ENCODE measurements at places on chromosomes 4 and X. TPM values are rescaled to one million over a fixed set of nuclear protein-coding genes. Genes with fewer than 3 reads are reported as not detected.
A peak's percentile ranks its signal among the peaks of the same experiment; 100 is the strongest.

- H3K4me3 ChIP-seq: no peak overlapping the region
- H3K27ac ChIP-seq: no peak overlapping the region
- H3K4me1 ChIP-seq: no peaks in the 10 kb centered on the region
- H3K27me3 ChIP-seq: no peaks in the 10 kb centered on the region
Observed at GRCh38 chr4:66475596-66475995, 805.3 kb upstream of the EPHA5 start.

- no peak for DNase-seq
- H3K4me3 ChIP-seq: no peak overlapping the region
- no peaks in the 10 kb centered on the region for H3K4me1 ChIP-seq
- H3K27me3 ChIP-seq: no peaks in the 10 kb centered on the region
- no peaks in the 10 kb centered on the region for H3K36me3 ChIP-seq
- no peak overlapping the region for H3K27ac ChIP-seq
Observed at GRCh38 chrX:55867181-55867651, 149.7 kb downstream of the RRAGB start.

The USO1 gene
- 86.6 TPM for total RNA-seq

- DNase-seq: no peak
- no peaks in the 10 kb centered on the region for H3K27me3 ChIP-seq
- H3K4me3 ChIP-seq: no peak overlapping the region
- H3K36me3 ChIP-seq: no peaks in the 10 kb centered on the region
- H3K4me1 ChIP-seq: no peaks in the 10 kb centered on the region
Observed at GRCh38 chr4:60745800-60746571, 454.1 kb upstream of the ADGRL3 start.

DNA sequence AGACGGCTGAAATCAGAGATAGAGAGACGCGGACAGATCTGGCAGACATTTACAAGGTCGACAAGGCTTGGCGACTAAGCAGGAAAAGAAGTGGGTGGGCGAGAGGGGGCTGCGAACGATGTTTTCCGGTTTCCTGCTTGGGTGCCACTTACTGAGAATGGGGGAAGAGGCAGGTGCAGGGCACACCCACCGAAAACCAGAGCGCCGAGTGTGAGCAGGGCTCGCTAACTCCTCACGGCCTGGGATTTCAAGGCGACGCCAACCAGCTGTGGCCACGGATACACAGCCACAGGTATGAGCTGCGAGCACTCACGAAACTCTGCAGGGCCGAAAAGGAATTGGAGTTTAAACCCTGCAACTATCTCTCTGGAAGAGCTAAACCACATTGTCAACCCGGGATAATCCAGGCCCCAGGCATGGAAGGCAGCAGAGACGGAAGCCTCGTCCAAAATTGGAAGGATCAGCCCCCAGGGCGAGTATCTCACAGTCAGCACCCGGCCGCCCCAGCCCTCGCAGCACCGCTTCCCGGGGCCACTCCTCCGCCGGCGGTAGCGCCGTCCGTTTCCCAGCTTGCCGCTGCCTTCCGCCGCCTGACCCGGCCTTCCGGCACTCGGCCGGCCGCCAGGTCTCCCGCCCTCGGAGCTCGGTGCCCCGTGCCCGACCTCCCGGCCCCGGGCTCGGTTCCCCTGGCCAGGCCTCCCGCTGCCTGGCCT is 778 bp downstream of the CASP3 start:
- H3K27me3 ChIP-seq: no peaks in the 10 kb centered on the region
- H3K27ac ChIP-seq: peak overlapping the region; percentile 97
- DNase-seq: peak; percentile 89
- no peaks in the 10 kb centered on the region for H3K4me1 ChIP-seq
- no peaks in the 10 kb centered on the region for H3K36me3 ChIP-seq
- peak overlapping the region; percentile 77 for H3K4me3 ChIP-seq

The ITIH6 gene
- total RNA-seq: not detected

The MAGIX gene
- 2.7 TPM for total RNA-seq

DNA sequence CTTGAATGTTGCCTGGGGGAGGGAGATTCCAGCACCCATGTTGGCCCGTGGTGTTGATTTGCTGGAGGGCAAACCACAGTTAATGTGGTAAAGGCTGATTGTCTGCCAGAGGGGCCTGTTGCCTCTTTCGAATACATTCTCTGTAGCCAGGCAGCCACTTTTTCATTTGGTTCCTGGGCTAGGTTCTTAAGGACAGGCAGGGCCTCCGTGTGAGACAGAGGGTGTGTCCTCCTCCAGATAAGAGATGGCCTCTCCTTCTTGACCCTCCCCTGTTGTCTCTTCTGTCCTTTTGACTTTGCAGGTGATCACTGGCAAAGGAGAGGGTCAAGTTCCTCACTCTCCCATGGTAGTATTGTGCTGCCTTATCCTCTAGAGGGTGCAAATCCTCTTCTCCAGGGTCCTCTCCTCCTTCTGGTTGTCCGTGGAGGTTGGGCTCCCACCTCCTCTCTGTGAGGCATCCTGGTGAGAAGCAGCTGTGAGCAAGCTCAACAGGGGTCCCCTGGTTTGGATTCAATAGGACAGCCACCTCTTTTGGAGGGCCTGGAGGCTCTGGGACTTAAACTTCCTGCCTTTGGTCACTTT is 44.9 kb downstream of the ZNF182 start:
- H3K27ac ChIP-seq: no peak overlapping the region
- H3K36me3 ChIP-seq: no peaks in the 10 kb centered on the region
- no peaks in the 10 kb centered on the region for H3K27me3 ChIP-seq
- no peak overlapping the region for H3K4me3 ChIP-seq
- no peak for DNase-seq
- no peaks in the 10 kb centered on the region for H3K4me1 ChIP-seq

- no peak overlapping the region for H3K27ac ChIP-seq
- H3K4me1 ChIP-seq: no peaks in the 10 kb centered on the region
- no peak overlapping the region for H3K4me3 ChIP-seq
Observed at GRCh38 chr4:46258431-46258830, 131.5 kb downstream of the GABRA2 start.

GRCh38 chr4:96986816-96987215 is 1146.9 kb downstream of the PDHA2 start:
- H3K27ac ChIP-seq: no peak overlapping the region
- H3K27me3 ChIP-seq: no peaks in the 10 kb centered on the region
- no peak overlapping the region for H3K4me3 ChIP-seq

- H3K4me1 ChIP-seq: no peaks in the 10 kb centered on the region
- DNase-seq: no peak
- H3K27ac ChIP-seq: no peak overlapping the region
- no peak overlapping the region for H3K4me3 ChIP-seq
- H3K27me3 ChIP-seq: no peaks in the 10 kb centered on the region
Observed at GRCh38 chrX:140092121-140092520, 126.8 kb upstream of the CXorf66 start.
